Activated CD8-positive, alpha-beta T cell treated with anti-CD3 and anti-CD28 coated beads, Interleukin-2, amount 10 ng/mL, durations not matched to agents 7 days and 5 days (primary cell): ENCODE measurements at places on chromosomes 2 and 18. TPM values are rescaled to one million over a fixed set of nuclear protein-coding genes. Genes with fewer than 3 reads are reported as not detected.
A peak's percentile ranks its signal among the peaks of the same experiment; 100 is the strongest.

ABCG5 gene
- total RNA-seq: not detected

PSTPIP2 gene
- total RNA-seq: 7.7 TPM

NPPC gene
- 1.4 TPM for total RNA-seq

UGT1A10 gene
- total RNA-seq: not detected

SCYGR4 gene
- total RNA-seq: not detected

LDLRAD4 gene
- 35.7 TPM for total RNA-seq

ARHGAP28 gene
- not detected for total RNA-seq

LYPD6 gene
- not detected for total RNA-seq

DNA sequence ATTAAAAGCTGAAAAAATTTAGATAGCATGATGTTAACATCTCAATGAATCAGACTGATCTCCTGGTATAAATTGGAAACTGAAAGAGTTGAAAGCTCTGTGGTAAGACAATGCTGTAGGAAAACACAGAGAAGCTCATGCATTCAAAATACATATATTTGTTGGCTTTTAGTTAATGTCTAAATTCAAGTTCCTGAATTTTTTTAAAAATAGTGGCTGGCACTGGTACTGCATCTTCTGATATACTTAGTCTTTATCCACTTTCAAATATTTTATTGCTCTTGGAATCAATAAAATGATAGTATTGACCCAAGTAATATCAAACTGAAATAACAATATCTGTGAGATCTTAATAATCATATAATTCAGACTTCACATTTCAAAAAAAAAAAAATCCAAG lies 151.4 kb upstream of the FIGN start:
- no peak for DNase-seq
- H3K36me3 ChIP-seq: no peaks in the 10 kb centered on the region
- no peaks in the 10 kb centered on the region for H3K4me1 ChIP-seq
- H3K27me3 ChIP-seq: no peaks in the 10 kb centered on the region
- no peak overlapping the region for H3K27ac ChIP-seq
- H3K4me3 ChIP-seq: no peak overlapping the region

DNA sequence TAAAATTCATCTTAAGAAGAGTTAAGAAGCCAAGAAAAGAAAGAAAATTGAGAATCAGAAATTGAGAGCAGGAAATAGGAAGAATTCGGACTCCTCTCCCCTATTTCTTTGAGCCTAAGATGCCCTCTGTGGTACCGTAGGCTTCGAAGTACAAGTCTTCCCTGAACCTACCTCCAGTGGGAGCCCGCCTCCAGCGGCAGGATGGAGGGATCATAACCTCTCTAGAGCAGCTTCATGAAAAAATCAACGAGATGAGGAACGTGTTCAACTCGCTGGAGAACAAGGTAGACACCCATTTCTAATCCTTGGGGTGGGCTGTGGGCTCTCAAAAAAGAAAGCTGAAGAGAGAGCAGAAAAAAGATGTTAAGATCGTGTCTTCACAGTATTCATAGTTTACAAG lies 36.3 kb downstream of the ARHGEF33 start:
- no peak overlapping the region for H3K27ac ChIP-seq
- H3K36me3 ChIP-seq: no peaks in the 10 kb centered on the region
- no peak overlapping the region for H3K4me3 ChIP-seq
- DNase-seq: no peak
- peaks cover 20% of the 10 kb centered on the region for H3K27me3 ChIP-seq
- no peaks in the 10 kb centered on the region for H3K4me1 ChIP-seq

GRCh38 chr2:199261239-199261638 lies 196.5 kb downstream of the SATB2 start:
- no peaks in the 10 kb centered on the region for H3K27me3 ChIP-seq
- no peak for DNase-seq
- no peaks in the 10 kb centered on the region for H3K36me3 ChIP-seq

- no peaks in the 10 kb centered on the region for H3K4me1 ChIP-seq
- H3K36me3 ChIP-seq: peaks cover 2% of the 10 kb centered on the region
Measured at GRCh38 chr2:10839813-10840212, 27.2 kb upstream of the PDIA6 start.

GRCh38 chr2:39243469-39244123 lies at the start of gene CDKL4:
Gene CDKL4, minus strand, starts transcription at chr2:39243970.
- H3K4me3 ChIP-seq: peak within 1 kb of the TSS; percentile 76
- no peaks in the 10 kb centered on the region for H3K27me3 ChIP-seq
- peaks cover 22% of the 10 kb centered on the region for H3K4me1 ChIP-seq
- peaks cover 5% of the 10 kb centered on the region for H3K36me3 ChIP-seq
- peak within 1 kb of the TSS; percentile 81 for H3K27ac ChIP-seq

- H3K27me3 ChIP-seq: no peaks in the 10 kb centered on the region
- no peaks in the 10 kb centered on the region for H3K4me1 ChIP-seq
- no peaks in the 10 kb centered on the region for H3K36me3 ChIP-seq
- no peak for DNase-seq
- no peak overlapping the region for H3K27ac ChIP-seq
Measured at GRCh38 chr2:234818937-234819336, 132.9 kb upstream of the SH3BP4 start.

GRCh38 chr2:25497918-25498407 lies 156.2 kb upstream of the DNMT3A start:
- no peaks in the 10 kb centered on the region for H3K4me1 ChIP-seq
- no peaks in the 10 kb centered on the region for H3K27me3 ChIP-seq
- no peak overlapping the region for H3K27ac ChIP-seq
- H3K36me3 ChIP-seq: no peaks in the 10 kb centered on the region

DNA sequence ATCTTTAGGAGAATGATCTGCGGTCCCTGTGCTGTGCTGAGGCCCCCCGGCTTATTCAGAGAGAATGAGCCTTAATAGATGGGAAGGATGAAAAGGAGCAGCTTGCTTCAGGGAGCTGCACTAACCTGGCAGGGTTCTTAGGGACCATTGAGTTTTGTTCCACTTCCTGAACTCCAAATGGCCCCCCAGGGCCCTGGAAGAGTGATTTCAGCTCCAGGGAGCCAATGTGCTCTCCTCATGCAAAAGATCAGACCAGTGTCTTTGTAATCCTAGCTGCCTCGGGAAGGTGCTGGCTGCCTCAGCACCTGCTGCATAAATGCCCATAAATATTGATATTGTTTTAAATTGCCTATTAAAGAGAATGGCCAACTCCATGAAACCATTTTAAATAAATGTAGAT lies 210.2 kb downstream of the NCK2 start:
- no peak overlapping the region for H3K4me3 ChIP-seq
- no peak for DNase-seq
- H3K27me3 ChIP-seq: no peaks in the 10 kb centered on the region
- no peak overlapping the region for H3K27ac ChIP-seq
- peaks cover 2% of the 10 kb centered on the region for H3K36me3 ChIP-seq
- peaks cover 39% of the 10 kb centered on the region for H3K4me1 ChIP-seq

GRCh38 chr2:141766225-141766624 lies 364.6 kb downstream of the LRP1B start:
- no peak overlapping the region for H3K4me3 ChIP-seq
- no peak for DNase-seq
- H3K27ac ChIP-seq: no peak overlapping the region
- no peaks in the 10 kb centered on the region for H3K4me1 ChIP-seq
- no peaks in the 10 kb centered on the region for H3K27me3 ChIP-seq

DNA sequence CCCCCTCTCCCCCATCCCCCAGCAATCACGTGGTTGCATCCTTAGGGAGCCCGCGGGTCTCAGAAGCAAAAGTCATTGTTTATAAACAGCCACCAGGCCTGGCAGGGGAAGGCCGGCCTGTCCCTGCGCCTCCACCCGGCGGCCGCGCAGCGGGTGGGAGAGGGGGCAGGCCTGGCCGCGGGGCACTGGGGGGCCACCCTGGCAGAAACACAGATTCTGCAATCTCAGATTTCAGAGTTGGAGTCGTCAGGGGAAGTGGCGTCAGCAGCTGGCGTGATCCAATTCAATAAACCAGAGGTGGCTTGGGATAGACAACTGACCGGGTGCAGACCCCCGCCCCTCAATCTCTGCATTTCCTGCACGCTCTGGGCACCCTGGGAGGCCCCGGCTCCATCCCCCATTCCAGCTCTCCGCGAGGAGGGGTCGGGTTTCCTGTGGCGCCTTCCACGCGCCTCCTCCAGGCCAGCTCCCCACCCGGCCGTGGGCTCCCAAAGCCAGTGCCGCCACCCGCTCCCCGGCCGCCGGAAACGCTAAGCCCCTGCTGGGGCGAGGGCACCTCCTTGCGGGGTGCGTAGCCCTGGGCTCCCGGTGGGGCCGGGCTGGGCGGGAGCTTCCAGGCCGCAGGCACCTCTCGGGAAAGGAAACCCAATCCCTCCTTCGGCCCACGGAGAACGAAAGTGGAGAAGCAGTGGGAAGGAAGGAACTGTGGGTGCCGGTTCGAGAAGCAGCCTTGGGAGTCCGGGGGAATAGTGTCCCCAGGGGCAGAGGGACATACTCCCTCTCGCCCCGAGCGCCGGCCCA lies 1.1 kb downstream of the BIN1 start:
- peak overlapping the region; percentile 66 for H3K4me3 ChIP-seq
- H3K27me3 ChIP-seq: peaks cover 26% of the 10 kb centered on the region
- no peaks in the 10 kb centered on the region for H3K36me3 ChIP-seq

DNA sequence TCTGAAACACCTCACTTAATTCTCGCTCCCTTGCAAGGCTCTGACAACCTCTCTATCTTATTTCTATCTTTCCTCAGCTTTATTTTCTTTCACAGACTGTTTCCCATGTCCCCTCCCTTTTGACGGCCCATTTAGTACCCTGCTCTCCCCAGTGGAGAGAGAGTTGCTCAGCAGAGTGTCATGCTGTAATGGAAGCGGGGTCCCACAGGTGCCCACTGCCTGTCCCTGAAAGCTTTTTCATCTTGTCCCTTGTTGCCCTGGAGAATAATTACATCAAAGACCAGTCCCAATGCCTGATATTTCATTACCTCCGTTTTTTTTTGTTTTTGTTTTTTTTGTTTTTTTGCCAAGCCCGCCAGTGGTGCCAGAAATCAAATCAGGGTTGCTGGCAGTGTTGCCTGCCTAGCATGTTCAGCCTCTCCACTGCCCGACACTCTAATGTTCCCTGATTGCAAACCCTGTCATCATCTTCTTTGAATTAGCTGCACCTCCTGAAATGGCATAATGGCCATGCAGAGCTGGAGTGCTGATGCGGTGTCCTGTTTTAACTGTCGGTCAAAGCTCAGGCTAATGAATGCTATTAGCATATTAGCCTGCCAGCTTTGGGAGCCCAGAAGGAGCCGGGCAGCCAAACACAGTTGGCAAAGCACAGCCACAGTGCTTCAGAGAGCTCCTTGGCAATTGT lies 71.2 kb upstream of the CAVIN2 start:
- H3K27me3 ChIP-seq: peaks cover 3% of the 10 kb centered on the region
- DNase-seq: no peak
- no peak overlapping the region for H3K4me3 ChIP-seq
- H3K4me1 ChIP-seq: no peaks in the 10 kb centered on the region
- H3K36me3 ChIP-seq: no peaks in the 10 kb centered on the region

DNA sequence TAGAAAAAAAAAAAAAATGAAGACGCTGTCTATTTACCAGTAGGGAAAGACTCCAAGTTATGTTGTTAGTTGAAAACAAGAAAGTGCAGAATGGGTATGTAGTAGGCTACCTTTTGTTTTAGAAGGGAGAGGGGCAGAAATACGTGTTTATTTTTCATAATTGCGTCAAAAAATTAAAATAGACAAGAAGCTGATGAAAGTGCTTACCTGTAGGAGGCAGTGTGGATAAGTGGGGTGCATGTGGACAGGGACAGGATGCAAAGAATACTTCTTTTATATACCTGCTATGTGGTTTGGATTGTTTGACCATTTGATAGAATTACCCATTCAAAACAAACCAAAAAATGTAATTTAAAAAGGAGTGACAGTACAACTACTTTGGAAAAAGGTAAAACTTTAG lies 3.0 kb upstream of the GCG start:
- peaks cover 37% of the 10 kb centered on the region for H3K27me3 ChIP-seq
- H3K36me3 ChIP-seq: no peaks in the 10 kb centered on the region
- peaks cover 2% of the 10 kb centered on the region for H3K4me1 ChIP-seq
- DNase-seq: no peak
- no peak overlapping the region for H3K4me3 ChIP-seq

DNA sequence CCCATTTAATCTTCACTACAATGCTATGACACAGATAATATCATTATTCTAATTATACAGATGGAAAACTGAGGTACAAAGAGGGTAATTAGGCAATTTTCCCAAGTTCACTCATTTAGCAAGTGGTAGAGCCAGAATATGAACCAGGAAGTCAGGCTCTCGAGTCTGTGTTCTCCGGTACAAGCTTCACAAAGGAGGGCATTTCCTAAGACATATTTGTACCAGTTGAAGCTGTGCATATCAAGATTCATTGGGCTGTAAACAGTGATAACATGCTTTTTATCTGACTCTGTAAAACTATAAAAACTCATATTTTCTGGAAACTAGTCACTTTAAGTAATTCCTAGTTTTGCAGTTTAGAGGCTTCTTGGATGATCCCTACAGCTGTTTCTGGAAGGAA lies 23.0 kb upstream of the CPS1 start:
- no peaks in the 10 kb centered on the region for H3K4me1 ChIP-seq
- no peak for DNase-seq
- no peak overlapping the region for H3K27ac ChIP-seq
- no peak overlapping the region for H3K4me3 ChIP-seq
- no peaks in the 10 kb centered on the region for H3K27me3 ChIP-seq

DNA sequence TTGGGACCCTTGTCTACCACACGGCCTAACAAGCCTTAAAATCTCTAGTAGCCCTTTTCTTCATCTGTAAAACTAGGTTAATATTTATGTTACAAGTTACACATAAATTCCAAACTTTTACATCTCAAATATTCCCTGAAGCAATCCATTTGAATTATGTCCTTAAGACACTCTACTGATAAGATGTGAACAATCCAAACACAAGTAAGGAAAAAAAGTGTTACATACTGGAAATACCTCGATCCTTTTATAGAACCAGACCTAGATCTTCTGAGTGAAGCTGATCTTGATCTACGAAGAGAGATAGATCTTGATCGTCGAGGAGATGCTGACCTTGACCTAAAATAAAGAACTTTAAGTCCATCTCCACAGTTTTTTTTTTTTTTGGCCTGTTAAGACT lies 3.3 kb downstream of the SRSF7 start:
- peak overlapping the region; percentile 93 for H3K4me3 ChIP-seq
- peaks cover 68% of the 10 kb centered on the region for H3K4me1 ChIP-seq
- H3K27ac ChIP-seq: peak overlapping the region; percentile 67
- no peaks in the 10 kb centered on the region for H3K27me3 ChIP-seq
- peaks cover 76% of the 10 kb centered on the region for H3K36me3 ChIP-seq
